ENCODE measurements at places on chromosomes 7 and 10. TPM values are rescaled to one million over a fixed set of nuclear protein-coding genes. Genes with fewer than 3 reads are reported as not detected.

GRCh38 chr7:93938293-93938692 lies 16.8 kb downstream of the GNG11 start:
- DNase-seq: no peak

GRCh38 chr10:83179371-83179770 lies 959.9 kb upstream of the GHITM start:
- DNase-seq: no peak

DNA sequence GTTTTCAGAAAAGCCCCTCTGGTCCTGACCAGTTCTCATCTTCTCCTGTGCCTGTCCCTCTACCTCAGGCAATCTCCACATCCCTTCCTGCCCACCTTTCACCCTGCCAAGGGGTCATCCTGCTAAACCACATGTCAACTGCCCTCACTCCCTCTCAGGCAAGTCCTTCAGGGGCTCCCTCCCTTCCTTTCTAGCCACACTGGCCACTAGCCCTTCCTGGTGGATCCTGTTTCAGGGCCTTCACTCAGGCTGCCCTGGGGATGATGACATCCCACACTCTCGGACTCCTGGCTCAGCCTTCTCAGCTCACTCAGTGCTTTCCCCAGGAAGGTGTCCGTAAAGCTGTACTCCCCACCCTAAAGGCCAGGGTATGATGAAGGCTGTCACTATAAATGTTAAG lies 13.4 kb downstream of the STEAP1B start:
- DNase-seq: no peak

The WDFY4 gene
- not detected for total RNA-seq

DNA sequence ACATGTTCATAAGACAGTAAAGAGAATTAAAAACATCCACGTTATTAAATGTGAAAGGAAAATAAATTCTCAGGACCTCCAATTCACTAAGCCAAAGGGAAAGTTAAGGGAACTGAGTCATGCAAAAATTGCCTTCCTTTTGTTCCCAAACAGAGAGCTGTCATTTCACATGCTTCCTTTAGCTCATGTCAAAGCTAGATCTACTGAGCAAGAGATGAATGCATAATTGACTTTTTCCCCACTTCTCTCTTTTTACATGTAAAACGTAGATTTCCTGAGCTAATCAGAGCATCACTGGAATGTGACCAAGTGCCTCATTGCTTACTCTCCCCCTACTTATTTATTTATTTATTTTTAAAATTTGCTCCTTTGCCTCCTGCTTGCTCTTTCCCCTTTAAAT lies 129.1 kb upstream of the AMPH start:
- no peak for DNase-seq

DNA sequence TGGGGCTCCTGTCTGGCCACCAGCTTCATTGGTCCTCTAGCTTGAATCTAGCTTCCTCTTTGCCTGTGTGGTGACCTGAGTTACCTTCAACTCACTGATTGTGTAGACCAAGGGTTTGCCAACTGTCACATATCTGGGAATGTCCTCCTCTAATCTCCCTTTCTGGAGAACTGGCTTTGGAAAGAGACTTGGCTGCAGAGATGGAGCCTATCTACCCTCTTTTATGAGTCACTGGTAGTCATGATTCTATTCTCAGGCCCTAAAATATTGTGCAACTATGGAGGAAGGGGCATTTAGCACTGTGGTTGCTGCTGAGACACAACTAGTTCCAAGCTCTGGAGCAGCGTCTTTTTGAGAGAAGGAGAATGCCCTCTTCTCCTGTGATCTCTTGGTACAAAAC lies 691.3 kb downstream of the KCNMA1 start:
- no peak for DNase-seq

All from H1 (cell line).